ENCODE measurements at places on chromosomes 4 and X.

GRCh38 chr4:140609548-140610425 lies 41.0 kb upstream of the UCP1 start:
- no peak for DNase-seq

- DNase-seq: no peak
Measured at GRCh38 chr4:55483315-55483714, 63.4 kb downstream of the CLOCK start.

- no peak for DNase-seq
Measured at GRCh38 chr4:158020734-158021346, 152.0 kb downstream of the GASK1B start.

- DNase-seq: no peak
Measured at GRCh38 chr4:110904435-110905065, 281.7 kb upstream of the PITX2 start.

DNA sequence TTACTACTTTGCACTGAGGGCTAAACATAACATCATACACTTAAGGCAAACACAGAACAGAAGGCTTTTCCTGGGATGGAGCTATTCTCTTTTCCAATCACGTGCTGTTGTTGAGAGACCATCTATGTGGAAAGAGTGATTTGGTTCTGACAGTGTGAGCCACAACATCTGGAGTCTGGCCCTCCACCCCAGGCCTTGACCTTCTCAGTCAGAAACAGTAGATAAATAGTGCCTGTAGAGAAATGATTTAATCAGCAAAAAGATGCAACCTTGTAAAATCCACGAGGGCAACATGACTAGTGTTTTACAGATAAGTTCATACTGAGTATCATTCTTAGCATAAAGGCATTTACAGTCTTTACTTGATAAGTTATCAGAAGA lies 10.8 kb upstream of the SFRP2 start:
- DNase-seq: no peak

DNA sequence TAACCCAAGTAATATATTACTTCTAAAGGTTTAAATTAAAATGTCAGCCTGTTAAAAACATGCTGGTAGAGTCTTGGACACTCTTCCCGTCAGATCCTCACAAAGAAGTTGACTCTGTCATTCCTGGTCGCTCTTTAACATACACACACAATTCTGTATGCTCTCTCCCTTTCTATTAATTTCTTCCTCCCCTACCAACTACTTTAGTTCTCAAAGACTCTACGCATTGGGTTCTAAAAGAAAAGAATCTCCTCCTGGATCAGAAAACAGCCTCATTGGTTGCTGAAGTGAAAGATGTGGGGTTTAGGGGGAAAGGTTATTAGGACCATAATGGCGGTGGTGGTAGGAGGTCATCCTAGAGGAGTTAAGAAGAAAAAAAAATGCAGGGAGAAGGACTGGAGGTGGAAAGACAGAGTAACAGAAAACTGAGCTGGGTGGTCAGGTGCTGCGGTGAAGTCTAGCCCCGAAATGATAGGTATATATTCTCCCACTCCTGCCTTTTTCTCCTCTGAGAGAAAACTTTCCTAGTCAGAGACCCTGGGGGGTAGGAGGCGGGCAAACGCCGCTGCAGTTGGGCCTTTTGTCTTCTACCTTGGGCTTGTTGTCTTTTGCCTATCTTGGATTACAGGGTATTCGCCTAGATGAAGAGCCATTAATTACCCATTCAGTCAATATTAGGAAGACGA lies 5.2 kb upstream of the PITX2 start:
- no peak for DNase-seq

DNA sequence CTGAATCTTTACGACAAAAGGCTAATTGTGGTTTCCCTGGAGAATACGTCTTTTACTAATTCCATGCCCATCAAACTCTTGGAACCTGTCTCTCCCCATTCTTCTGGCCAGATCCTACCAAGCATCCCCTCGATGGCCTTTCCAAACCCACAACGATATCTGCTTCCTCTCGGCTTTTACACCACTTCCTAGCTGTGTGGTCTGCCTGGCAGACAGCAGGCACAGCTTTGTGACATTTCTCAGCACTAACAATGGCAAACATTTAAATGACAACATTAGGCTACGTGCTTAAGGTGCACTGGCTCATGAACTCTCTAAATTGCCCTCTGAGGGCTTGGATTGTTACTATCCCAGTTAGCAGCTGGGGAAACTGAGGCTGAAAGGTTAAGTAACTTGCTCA lies 141.0 kb downstream of the NSUN7 start:
- DNase-seq: no peak

DNA sequence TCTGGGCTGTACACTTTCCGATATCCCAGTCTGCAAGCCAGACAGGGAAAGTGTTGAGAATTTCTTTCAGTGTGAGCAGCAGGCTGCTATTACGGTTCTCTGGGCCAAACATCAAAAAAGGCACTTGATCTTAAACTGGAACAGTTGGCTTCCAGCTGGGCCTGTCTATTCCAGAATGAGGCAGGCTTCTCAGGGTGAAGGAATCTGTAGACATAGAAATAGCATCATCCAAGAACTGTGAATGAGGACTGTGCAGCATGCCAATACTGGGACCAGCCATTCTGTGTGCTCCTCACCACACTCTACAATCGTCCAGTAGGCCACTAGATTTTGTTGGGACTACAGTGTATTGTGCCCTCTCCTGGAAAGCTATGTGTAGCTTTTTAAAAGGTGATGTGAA lies 31.1 kb downstream of the ART3 start:
- no peak for DNase-seq

DNA sequence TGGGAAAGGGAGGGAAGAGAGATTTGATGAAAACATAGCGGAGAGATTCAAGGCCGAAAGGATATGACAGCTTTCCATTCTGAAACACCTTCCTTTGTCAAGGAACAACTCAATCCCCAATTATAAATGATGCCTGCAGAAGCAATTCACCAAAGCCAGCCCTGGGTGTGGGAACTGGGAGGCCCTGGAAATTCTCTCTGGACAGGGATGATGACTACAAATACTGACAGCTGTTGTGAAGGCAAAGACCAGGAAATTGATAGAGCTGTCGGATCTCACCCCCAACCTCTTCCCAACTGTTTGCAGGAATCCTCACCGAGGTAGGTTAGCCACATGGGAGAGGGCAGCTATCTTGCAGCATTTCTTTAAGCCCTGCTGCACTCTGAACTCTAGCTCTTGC lies 54.3 kb downstream of the CCDC149 start:
- no peak for DNase-seq

DNA sequence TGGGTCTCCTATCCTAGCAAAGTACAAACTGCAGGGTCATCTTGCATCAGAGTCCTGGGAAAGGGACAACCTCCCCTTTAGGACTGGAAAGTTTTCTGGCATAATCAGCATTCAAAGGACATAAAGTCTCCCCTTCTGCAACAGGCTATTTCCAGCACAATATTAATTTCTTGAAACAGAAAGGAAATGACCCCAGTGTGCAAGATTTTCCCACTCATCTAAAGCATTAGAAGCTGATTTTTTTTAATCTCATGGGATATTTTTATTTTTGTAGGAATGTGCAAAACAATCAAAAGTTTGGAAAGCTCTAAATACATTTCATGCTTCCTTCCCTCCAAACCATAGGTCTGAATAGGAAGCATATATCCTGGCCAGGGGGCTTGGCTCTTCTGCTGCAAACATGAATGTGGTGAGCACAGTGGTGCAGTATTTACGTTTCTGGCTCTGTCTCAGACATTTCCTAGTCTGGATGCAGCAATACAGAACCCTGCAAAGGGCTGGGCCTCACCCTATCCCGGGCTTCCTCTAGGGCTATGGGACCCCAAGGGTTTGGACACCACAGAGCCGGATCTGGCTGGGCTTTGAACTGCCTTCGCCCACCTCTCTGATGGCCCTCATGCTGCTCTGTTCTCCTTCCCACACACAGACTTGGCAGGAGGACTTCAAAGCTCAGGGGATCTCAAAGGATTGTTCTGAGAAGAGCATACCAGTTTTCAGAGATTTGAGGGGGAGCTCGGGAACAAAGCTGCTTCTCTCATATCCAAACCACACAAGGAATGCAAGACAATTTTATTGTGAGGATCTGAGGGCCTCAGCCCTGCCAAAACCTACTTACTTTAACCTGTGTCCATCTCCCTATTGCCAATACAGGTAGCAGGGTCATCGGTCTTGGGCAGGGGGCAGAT lies 64.9 kb downstream of the POLR2B start:
- no peak for DNase-seq

GRCh38 chr4:7587433-7588405 lies 153.0 kb upstream of the PSAPL1 start:
- DNase-seq: no peak

DNA sequence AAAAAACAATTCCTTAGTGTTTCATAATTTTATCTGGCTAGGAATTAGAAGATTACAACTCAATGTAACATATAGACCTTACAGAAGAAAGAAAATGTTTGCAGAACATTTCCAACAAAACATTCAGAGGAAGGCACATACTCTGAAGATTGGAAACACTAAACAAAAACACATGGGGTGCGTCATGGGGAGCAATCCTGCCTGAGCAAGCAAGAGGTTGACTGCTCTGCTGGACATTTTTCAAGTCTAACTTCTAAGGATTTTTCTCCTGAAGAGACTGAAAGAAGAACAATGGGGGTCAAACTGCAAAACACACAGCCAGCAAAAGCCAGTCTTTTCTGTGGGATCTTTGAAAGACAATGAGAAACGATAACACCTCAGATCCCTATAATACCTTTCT lies 182.8 kb downstream of the GUCY2F start:
- DNase-seq: no peak

- DNase-seq: no peak
Measured at GRCh38 chr4:152348670-152349069, 187.2 kb downstream of the FBXW7 start.

DNA sequence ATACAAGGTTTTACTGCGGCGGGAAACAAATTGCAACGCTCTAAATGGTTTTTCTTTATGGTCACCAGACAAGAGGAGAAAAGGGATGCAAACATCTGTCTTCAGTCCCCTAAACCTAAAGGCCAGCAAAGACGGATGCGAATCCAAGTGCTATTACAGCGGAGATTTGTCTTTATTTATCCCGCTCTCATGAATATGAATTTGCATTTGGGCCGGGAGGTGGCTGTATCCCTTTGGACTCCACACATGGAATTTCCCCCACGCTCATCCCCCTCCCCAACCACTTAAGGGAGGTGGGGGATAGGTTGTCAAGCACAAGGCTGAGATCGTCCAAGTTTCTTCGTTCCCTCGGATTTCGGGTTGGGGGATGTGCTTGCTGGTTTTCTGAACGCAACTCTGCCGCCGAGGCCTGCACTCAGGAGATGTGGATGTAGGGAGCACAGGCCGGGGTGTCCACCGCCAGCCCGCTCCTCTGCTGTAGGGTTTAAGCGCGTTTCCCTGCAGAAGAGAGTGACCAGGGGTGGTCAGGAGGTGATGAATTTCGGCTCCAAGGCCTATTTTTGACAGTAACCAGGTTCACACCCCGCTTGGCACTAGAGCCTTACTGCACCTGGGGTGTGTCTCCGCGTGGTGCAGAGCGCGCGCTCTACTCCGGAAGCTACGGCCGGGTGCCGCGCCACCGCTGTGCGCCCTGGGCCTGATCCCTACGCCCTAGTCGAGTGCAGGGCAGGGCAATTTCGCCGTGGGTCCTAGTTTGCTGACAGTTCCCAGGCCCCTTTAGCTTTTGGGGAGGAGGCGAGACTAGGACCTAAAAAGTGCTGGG lies 2.3 kb upstream of the PHOX2B start:
- DNase-seq: no peak

GRCh38 chr4:102574317-102574716 lies 73.2 kb downstream of the NFKB1 start:
- no peak for DNase-seq

DNA sequence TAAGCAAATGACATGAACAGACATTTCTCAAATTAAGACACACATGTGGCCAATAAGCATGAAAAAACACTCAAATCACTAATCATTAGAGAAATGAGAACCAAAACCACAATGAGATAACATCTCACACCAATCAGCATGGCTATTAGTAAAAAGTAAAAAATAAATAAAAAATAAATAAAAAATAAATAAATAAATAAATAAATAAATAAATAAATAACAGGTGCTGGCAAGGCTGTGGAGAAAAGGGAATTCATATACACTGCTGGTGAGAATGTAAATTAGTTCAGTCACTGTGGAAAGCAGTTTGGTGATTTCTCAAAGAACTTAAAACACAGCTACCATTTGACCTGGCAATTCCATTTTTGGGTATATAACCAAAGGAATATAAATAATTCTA lies 167.1 kb upstream of the CNKSR2 start:
- DNase-seq: no peak

DNA sequence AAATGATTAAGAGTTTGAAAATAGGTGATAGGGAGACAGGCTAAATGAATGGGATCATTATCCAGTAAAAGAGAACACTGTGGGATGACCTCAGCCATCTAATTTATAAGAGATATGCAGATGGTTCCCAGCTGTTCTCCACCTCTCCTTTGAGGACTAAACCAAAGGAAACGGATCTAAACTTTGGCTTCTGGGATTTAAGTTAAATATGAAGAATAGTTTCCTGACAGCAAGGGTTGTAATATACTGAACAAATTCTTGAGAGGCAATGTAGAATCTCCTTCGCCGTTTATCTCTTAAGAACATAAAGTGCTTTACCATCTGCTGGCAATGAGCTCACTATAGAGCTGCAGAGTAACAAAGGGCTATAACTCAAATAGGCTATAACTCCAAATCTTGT lies 35.4 kb upstream of the HPGDS start:
- DNase-seq: no peak

DNA sequence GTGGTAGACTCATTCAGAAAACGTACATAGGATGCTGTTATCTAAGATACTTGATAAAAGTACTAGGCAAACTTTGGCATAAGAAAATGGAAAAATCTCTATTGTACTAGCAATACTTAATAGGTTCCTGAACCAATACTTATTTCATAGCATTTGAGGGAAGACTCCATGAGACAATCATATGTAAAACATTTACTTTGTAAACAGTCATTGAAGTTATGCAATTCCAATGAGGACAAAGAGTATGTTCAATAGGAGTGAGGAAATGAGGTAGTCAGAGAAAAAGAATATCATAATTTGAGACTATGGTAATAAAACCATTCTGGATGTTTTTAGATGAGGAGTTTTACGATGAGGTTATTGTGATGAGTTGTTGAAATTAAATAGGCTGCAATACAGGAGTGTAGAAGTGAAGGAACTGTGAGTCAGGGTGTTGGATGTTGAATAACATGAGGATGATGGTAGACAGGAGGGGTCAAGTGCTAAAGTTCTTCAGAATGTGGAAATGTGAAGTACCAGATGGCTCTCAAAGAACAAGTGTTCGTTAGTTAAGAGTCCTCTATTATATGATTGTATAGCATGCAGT lies 397.9 kb downstream of the PPP3CA start:
- no peak for DNase-seq

DNA sequence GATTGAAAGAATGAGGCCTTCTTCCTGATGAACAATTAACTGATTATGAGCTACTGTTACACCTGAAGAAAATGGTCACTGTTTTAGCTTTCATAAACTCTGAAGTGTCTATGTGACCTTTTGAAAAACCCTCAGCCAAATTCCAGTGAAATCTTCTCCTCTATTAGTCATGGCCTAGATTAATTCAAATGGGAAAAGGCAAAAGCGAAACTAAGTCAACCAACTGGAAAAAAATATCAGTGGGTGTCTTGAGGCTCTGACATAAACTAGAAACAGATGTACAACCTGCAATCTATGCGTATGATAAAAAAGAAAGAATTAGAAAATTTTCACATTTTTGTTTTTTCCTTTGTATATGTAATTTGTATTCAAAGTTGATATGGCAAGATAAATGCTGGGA lies 169.4 kb upstream of the BANK1 start:
- no peak for DNase-seq

GRCh38 chr4:177558995-177559394 lies 116.8 kb upstream of the AGA start:
- DNase-seq: no peak

Data from stimulated activated naive CD8-positive, alpha-beta T cell treated with anti-CD3 and anti-CD28 coated beads, Interleukin-15, amount 100 ng/mL, for 72 hours (primary cell).